ENCODE measurements at places on chromosomes 6 and 20.

GRCh38 chr20:17471606-17472187, 59.5 kb downstream of the BFSP1 start:
- DNase-seq = no peak

- no peak for DNase-seq
Measured at GRCh38 chr6:48401016-48401415, 290.0 kb upstream of the PTCHD4 start.

GRCh38 chr6:127073222-127073621, 45.2 kb upstream of the RSPO3 start:
- DNase-seq = no peak

DNA sequence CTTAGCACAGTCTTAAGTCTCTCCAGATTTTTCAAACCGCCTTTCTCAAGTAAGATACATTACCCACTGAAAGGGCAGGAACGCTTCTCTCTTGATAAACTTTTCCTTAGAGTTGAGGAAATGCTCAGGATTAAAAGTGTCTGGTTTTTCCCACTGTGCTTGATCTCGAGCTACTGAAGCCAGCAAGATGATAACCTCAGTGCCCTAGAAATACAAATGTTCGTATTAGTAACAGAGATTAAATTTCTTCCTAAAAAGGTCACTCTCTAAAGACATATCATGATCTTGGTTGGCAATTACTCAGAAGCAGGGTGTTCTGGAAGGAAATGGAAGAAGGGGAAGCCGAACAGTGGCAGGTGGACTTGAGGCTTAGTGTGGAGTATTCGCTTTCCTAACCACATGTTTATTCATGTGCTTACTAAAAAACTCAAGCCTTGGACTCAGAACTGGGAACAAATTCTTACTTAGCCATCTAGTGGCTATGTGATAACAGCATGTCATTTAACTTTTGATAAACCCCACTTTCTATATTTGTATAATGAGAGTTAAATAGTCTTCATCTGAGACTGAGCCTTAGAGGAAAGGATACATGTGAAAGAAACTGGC, 20.1 kb downstream of the C6orf141 start:
- no peak for DNase-seq

DNA sequence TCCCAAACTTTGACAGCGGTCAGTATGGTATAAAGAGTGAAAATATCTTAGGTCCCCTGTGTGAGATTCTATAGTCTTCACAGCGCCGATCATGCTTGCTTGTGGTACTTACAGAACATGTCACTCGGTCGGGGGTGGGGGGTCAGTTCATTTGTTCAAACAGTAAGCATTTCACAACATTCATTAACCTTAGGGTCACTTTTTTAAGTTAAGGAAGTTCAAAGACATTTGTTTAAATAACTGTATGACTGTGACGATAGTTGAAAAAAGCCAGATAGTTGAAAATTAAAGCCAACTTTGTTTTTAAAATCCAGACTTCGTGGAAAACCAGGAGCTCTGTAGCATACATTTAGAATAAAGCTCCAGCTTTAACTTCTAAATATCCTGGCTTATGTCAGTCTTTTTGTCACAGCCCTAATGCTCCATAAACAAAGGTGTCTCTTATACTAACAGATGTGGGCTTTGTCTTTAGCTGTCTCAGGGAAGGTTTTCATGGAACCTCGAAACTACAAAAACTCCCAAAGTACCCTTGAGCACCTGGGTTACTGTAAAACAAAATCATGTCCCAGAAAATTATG, 57.9 kb upstream of the PHACTR2 start:
- no peak for DNase-seq

DNA sequence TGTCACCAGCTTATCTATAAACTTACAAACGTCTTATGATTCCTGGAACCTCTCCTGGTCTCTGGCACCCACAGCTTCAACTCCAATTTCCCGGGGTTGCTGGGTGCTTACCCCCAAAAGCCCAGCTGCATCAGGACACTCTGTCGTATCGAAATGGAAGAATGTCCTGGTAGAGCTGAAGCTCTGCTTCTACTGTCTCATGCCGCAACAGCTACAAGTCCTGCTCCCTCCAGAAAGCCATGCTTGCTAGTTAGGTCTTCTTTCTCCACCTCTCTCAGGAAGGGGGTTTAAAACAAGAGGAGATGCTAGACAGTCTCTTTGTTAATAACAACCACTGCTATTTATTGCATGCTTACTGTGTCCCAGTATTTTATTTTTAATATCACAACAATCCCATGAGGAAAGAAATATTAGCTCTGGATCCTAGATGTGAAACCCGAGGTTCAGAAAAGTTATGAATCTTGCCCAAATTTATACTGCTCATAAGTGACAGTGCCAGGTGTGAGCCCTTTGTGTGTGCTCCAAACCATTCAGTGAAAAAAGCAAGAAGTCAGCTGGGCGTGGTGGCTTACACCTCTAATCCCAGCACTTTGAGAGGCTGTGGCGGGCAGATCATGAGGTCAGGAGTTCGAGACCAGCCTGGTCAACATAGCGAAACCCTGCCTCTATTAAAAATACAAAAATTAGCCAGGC, 82.3 kb upstream of the GCM1 start:
- no peak for DNase-seq

- no peak for DNase-seq
Measured at GRCh38 chr6:118935978-118936703, 1.2 kb upstream of the MCM9 start.

- no peak for DNase-seq
Measured at GRCh38 chr6:113057567-113058053, 710.5 kb downstream of the RFPL4B start.

- DNase-seq = no peak
Measured at GRCh38 chr6:132934496-132934895, 120.1 kb downstream of the RPS12 start.

GRCh38 chr20:1807394-1807793, 87.8 kb upstream of the SIRPA start:
- DNase-seq = no peak

DNA sequence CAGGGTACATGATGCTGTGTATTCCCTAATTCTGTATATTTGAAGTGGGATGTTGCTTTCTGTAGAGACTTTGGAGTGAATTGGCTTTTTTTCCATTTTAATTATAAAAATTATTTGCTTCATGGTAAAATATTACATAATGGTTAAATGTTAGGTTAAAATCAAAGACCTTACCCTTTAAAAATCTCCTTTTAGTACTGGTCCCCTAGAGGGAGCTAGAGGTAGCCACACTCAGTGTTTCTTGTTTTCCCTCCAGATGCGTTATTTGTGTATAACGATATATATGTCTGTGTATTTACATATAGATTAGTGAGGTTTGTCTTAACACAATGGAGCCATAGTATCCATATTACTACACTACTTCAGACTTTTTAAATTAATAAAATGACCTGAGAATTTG, 146.7 kb downstream of the PLCB4 start:
- DNase-seq = no peak

- no peak for DNase-seq
Measured at GRCh38 chr6:2149361-2150006, 95.9 kb downstream of the GMDS start.

GRCh38 chr6:39696986-39697788, 28.0 kb downstream of the KIF6 start:
- DNase-seq = no peak

- no peak for DNase-seq
Measured at GRCh38 chr6:97626671-97627441, 343.8 kb upstream of the MMS22L start.

DNA sequence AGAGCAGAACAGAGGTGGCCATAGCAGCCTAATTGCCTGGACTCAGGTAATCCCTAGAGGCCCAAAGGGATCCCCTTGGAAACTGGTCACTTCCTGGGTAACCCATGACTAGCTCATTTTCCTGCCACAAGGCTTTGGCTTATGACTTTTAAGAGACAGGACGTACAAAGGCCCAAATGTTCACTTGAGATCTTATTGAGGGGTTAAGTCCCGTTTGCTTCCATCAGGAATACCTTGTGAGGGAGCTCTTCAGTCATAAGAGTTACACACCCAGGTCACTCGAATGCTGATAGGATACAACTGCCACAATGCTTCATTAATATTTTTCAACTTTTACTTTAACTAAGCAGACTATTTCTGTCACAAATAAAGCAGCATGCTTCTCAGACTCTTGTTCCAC, 51.7 kb downstream of the TMEM170B start:
- no peak for DNase-seq

DNA sequence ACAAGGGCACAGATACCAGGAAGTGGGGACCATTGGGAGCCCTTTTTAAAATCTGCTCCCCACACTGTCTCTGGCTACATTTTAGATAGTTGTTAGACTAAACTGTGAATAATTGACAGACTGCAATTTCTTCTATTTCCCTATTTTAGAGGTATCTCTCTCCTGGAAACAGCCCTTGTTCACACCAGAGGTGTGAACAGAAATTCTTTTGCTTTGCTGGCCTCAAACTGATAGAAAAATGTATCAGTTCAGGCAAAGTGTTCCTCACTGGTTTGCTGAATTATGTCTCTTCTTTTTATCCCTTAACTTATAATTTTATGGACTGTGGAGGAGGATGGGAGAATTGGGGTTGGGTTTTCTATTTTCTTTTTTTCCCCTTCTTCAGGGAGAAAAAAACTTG, 513.2 kb upstream of the SULF2 start:
- DNase-seq = no peak

DNA sequence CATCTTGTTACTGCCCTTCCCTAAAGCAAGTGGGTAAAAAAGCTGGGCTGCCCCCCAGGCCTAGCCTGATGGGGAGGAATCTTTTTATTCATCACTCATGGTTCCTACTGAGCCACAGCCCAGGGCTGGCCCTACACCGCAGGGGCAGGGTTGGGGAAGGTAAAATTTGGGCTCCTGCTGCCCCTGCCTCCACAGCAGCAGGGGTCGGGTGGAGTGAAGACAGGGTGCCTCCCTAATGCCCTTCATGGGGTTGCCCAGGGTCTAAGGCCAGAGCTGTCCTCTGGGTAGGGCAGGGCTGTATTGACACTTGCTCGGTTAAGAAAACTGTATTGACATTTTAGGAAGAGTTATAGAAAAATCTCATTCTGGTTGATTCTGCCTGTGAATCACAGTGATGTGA, 8.9 kb upstream of the PSMG4 start:
- no peak for DNase-seq

GRCh38 chr20:36628076-36628475, 17.9 kb downstream of the SLA2 start:
- no peak for DNase-seq

DNA sequence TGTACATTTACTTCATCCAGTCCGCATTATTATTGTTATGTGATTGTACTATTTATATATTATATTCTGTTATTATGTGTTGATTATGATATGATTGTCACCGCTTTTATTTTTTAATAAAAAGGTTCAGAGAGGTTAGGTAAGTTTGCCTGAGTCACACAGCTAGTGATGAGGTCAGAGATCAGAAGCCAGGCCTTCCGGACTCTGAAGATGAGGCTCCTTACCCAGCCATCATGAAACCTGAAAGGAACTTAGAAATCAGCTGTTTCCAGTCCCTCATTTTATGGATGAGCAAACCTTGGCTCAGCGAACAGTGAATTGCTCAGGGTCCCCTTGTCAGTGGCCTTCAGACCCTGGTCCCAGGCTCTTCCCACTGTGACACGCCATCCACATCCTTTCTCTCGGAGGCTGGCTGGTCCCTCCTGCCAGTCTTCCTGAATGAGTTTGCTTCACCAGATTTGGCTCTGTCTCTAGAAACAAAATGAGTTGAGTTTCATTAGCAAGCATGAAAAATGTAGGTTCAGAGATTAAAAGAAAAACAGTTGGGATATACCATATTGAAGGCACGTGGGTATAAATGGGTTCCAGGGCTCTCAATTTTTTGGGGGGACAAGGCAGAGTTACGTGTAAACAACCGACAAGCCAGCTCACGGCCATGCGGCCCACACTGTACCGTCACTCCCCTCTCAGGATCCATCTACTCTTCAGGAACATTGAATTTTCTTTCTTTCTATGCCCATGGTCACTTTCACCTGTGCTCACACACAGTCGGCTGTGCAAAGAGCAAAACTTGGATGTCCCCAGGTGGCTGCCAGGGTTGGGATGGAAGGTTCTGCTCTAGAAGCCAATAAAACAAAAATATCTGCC, 132.9 kb downstream of the ZDHHC14 start:
- DNase-seq = no peak

All from NCI-H2081 treated with DMSO at 0.1 percent for 48 hours (cell line).